T-cell (primary cell): ENCODE measurements at places on chromosomes 2 and 18.

DNA sequence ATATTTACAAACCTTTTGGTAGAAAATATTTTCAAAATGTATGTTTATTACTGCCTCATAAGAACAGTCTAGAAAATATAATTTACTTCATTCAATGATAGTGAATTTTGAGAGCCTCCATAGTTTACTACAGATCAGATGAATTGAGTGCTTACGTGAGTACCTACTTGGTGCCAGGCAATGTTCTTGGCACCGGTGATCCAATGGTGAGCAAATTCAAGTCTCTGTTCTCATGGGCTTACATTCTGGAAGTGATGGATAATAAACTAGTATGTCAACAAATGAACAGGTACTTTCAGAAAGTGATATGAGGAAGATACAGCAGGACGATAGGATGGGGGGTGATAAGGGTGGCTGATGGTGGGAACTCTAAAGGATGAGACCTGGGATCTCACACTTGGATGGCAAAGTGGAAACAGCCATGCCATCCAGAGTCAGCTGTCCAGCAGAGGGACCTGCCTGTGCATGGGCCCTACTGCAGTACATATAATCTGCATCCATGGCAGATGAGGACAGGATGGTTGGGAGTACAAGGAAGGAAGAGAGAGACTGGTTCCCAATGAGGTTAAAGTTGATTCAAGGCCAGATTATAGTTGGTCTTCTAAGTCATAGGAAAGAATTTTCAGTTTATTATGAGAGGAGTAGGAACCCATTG is 277.0 kb downstream of the NEDD4L start:
- DNase-seq = no peak
- H3K4me3 ChIP-seq = no peak overlapping the region

DNA sequence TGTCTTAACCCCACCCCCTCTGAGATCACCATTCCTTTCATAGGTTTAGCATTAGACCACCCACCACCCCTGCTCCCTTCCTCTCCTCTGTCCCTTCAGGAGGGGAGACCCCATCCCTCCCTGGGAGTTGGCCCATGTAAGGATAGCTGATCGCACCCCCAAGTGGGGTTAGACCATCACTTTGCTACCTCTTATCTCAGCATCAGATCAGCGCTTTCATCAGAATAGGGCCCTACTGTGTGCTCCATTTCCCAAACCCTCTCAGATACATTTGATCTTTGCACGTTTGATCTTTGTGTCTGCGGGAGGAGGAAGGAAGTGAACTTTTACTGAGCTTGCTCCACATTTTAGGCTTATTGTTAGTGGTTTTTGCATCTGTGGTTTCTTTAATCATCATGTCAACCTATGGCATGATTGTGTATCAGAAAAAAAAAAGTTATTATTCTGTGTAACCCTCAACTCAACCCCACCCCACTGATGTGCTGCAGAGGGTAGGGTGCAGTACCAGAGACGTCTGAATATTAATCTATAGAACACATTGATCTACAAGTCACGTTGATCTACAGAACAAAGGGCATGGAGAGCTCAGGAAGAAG is 81.2 kb downstream of the PDCL3 start:
- peaks cover 59% of the 10 kb centered on the region for H3K4me1 ChIP-seq
- H3K4me3 ChIP-seq = peak overlapping the region; percentile 21
- no peak overlapping the region for H3K27ac ChIP-seq
- H3K36me3 ChIP-seq = no peaks in the 10 kb centered on the region

GRCh38 chr2:216169087-216169486 is 59.9 kb downstream of the XRCC5 start:
- no peaks in the 10 kb centered on the region for H3K27me3 ChIP-seq
- peaks cover 2% of the 10 kb centered on the region for H3K36me3 ChIP-seq
- DNase-seq = no peak
- H3K4me3 ChIP-seq = no peak overlapping the region
- no peak overlapping the region for H3K27ac ChIP-seq
- H3K4me1 ChIP-seq = no peaks in the 10 kb centered on the region

DNA sequence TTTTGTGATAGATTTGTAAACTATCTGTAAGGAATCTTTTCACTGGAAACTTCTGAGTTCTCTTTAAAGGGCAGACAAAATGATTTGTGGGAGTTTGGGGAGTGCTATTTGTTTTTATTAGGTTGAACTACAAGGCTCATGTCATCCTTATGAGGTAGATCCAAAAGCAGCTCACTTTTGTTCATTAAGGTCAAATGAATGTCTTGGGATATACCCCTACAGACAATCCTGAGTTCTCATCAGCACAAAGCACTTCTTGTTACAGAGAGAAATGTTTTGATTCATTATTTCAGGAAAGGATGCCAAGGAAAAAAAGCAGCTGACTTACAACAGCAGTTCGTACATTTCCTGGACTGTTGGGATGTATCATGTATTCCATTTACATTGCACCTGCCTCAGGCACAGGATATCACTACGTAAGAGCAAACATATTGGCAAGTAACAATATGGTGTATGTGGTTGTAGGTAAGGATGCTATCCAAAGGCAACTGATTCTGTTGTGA is 68.9 kb downstream of the DCC start:
- H3K4me1 ChIP-seq = no peaks in the 10 kb centered on the region
- no peaks in the 10 kb centered on the region for H3K27me3 ChIP-seq
- DNase-seq = no peak
- H3K27ac ChIP-seq = no peak overlapping the region
- H3K4me3 ChIP-seq = no peak overlapping the region
- H3K36me3 ChIP-seq = no peaks in the 10 kb centered on the region

DNA sequence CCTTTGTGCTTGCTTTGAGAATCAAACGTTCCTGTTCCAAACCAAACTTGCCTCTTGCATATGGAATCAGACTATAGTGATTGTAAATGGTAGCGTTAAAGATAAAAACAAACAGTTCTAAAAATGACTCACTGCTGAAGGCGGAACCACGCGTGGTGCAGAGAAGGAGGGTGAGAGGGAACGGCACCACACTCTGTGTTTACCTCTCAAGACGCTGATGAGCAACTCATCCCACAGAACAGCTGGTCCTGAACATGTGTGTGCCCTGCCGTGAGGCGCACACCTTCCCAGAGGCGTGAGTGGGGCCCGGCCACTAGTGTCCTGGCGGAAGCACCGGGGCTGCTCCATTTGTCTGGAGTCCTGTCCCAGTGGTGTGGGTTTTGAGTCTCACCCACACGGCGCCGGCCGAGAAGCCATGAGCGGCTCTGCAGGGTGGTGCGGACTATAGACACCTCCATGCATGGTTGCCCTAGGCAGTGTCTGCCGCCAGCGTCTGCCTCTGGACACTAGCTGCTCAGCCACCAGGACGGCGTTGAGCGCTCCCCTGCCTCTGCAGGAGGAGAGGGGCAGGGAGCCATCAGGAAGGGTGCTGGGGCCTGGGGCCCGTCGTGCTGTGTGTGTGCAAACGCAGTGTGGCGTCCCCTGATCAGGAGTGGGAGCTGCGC is 52.1 kb downstream of the NFATC1 start:
- H3K4me1 ChIP-seq = no peaks in the 10 kb centered on the region
- no peak overlapping the region for H3K27ac ChIP-seq
- DNase-seq = no peak

- H3K27ac ChIP-seq = no peak overlapping the region
- no peak overlapping the region for H3K4me3 ChIP-seq
- peaks cover 11% of the 10 kb centered on the region for H3K4me1 ChIP-seq
- no peak for DNase-seq
- peaks cover 2% of the 10 kb centered on the region for H3K36me3 ChIP-seq
These were observed 83.0 kb downstream of the FAM117B start for GRCh38 chr2:202717598-202718310.

GRCh38 chr2:70473101-70473722 is 80.4 kb downstream of the TGFA start:
- H3K27ac ChIP-seq = no peak overlapping the region
- no peaks in the 10 kb centered on the region for H3K27me3 ChIP-seq
- no peak for DNase-seq
- H3K4me1 ChIP-seq = peaks cover 14% of the 10 kb centered on the region

- DNase-seq = no peak
- H3K27ac ChIP-seq = no peak overlapping the region
- H3K36me3 ChIP-seq = no peaks in the 10 kb centered on the region
- H3K27me3 ChIP-seq = no peaks in the 10 kb centered on the region
- no peak overlapping the region for H3K4me3 ChIP-seq
These were observed 80.6 kb downstream of the MOGAT1 start for GRCh38 chr2:222751821-222752719.

- no peak overlapping the region for H3K27ac ChIP-seq
- no peaks in the 10 kb centered on the region for H3K36me3 ChIP-seq
- DNase-seq = no peak
- H3K27me3 ChIP-seq = peaks cover 4% of the 10 kb centered on the region
These were observed 342.2 kb downstream of the MYCN start for GRCh38 chr2:16282511-16282910.

- H3K4me3 ChIP-seq = no peak overlapping the region
- peaks cover 14% of the 10 kb centered on the region for H3K27me3 ChIP-seq
- no peaks in the 10 kb centered on the region for H3K4me1 ChIP-seq
These were observed 47.2 kb downstream of the AGAP1 start for GRCh38 chr2:235541016-235541415.

GRCh38 chr2:56347881-56348280 is 164.1 kb downstream of the CCDC85A start:
- H3K36me3 ChIP-seq = no peaks in the 10 kb centered on the region
- H3K4me1 ChIP-seq = no peaks in the 10 kb centered on the region
- H3K27ac ChIP-seq = no peak overlapping the region
- no peak for DNase-seq
- H3K4me3 ChIP-seq = no peak overlapping the region
